ENCODE measurements at places on chromosomes 13 and 19.

GRCh38 chr19:10991521-10992081, 30.8 kb downstream of the SMARCA4 start:
- DNase-seq, result peak; percentile 16

- no peak for DNase-seq
Observed at GRCh38 chr19:13693889-13694288, 70.4 kb upstream of the MRI1 start.

- DNase-seq, result no peak
Observed at GRCh38 chr19:31301306-31301980, 47.8 kb downstream of the TSHZ3 start.

GRCh38 chr13:110436786-110437370, 124.6 kb downstream of the RAB20 start:
- no peak for DNase-seq

DNA sequence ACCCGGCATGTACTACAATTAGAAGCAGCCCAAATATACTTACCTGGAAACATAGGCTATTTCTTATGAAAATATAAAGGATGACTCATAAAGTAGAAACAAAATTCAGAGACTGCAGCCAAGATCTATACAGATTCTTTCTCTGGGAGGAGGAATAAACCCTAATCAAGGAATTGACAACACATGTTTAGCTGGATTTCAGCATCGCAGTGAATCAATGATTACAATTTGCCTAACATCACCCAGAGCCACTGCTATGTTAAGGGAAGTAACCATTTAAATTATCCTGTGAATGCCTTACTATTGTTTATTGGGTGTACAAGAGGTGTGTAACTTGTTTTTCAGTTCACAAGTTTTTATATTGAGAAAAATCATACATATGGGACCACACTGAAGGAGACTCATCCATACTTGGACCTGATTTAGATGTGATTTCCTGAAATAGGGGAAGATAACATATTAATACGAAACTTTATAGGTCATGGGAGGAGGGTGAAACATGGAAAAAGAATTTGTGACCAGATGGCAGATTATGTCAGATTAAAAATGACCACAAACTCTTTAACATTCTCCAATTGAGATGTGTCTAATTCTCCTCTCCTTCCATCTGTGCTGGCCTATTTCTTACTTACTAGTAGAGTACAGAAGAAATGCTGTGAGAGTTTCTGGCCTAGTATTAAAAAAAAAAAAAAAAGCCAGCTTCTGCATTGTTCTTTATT, 1168.4 kb downstream of the SLITRK1 start:
- no peak for DNase-seq

- no peak for DNase-seq
Observed at GRCh38 chr19:19623383-19623782, 4.6 kb downstream of the LPAR2 start.

DNA sequence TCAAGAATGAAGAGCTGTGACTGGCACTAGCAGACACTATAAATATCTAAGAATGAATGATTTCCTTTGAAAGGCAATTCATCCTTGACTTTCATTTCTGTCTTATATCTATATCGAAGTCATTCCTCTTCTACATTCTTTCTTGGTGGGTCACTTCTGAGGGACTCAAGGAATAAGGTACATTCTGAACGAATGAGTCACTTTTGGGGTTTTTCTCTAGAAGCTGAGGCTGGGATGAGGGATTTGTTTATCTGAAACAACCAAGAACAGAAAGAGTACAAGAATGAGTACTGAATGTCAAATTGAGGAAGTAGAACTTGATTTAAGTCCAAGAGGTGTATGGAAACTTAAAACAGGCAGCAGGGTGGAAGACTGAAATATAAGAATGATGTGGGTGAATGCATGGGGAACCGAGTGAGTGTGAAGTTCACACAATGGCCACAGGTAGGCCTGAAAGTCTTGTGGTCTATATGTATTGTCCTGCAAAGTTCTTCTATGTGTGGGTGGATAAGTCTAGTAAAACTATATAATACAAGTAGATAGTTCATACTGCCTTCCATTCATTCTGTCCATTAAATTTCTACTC, 343.9 kb downstream of the OXGR1 start:
- no peak for DNase-seq

DNA sequence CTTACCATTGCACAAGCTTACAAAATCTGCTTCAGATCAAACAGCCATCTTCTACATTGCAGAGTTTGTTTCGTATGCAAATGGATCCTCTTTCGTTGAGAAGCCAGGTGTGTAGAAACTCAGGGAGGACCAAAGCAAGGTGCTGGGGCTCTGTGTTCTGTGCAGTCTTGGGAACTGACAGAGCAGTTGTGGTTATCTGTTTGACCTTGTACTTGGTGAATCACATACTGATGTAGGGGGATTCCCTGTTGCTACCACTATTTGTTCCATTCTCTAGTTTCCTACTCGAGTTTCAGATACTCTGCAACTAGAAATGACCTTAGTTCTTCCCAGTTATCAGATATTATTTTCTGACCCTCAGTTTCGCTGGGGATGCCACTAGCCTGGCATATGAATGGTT, 95.2 kb upstream of the CLDN10 start:
- DNase-seq, result peak; percentile 18

DNA sequence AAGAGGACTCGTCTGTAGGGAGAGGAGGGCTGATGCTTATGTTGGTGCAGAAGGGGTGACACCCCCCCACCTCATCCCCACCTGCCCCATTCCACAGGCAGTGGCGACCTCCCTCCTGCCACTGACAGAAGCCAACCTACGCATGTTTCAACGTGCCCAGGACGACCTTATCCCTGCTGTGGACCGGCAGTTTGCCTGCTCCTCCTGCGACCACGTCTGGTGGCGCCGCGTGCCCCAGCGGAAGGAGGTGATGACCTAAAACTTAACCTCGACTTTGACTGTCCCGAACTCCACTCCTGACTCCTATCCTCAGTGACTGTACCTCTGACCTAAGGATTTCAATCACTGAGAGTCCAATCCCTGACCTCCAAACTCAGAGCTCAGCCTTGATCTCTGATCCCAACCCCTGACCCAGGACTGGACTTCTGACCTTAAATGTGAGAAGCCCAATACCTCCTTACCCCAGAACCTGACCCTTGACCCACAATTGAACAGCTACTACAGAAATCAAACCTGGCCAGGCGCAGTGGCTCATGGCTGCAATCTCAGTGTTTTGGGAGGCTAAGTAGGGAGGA, 3.8 kb downstream of the SHFL start:
- no peak for DNase-seq

- no peak for DNase-seq
Observed at GRCh38 chr13:38103851-38104250, 234.3 kb upstream of the TRPC4 start.

Data from activated CD4-positive, alpha-beta T cell treated with anti-CD3 and anti-CD28 coated beads for 36 hours (primary cell).